Cardiac atrium fibroblast (primary cell): ENCODE measurements at places on chromosomes 7 and 10. TPM values are rescaled to one million over a fixed set of nuclear protein-coding genes. Genes with fewer than 3 reads are reported as not detected.

Gene GOLGA7B
- total RNA-seq: not detected in 2 replicates

Gene C10orf71
- not detected in 2 replicates for total RNA-seq

Gene TMEM176B
- not detected in 2 replicates for total RNA-seq

Gene MRLN
- total RNA-seq: not detected in 2 replicates

Gene KIAA1217
- 1.1 and 2.2 TPM in 2 replicates for total RNA-seq

Gene PSTK
- total RNA-seq: 0.36 and 4.9 TPM in 2 replicates

Gene CDK1
- total RNA-seq: 12.1 and 24.8 TPM in 2 replicates

Gene KIF20B
- 2.5 and 4.7 TPM in 2 replicates for total RNA-seq

Gene MALSU1
- 48.8 and 57.8 TPM in 2 replicates for total RNA-seq

Gene NUTM2E
- not detected in 2 replicates for total RNA-seq

Gene MSMB
- not detected in 2 replicates for total RNA-seq

Gene CYP51A1
- total RNA-seq: 116 and 171 TPM in 2 replicates

Gene AKR1B1
- total RNA-seq: 74.6 and 137 TPM in 2 replicates

Gene FAM13C
- total RNA-seq: 2.6 and 3.2 TPM in 2 replicates

Gene SLC13A1
- total RNA-seq: not detected in 2 replicates

Gene OPALIN
- total RNA-seq: not detected in 2 replicates
